Neural progenitor cell (in vitro differentiated cells): ENCODE measurements at places on chromosomes 7 and 10.

- DNase-seq = no peak
Measured at GRCh38 chr7:131281266-131282048, 46.2 kb upstream of the MKLN1 start.

GRCh38 chr7:157824011-157824818 lies 487.4 kb downstream of the DNAJB6 start:
- no peak for DNase-seq

- DNase-seq = peak; percentile 61
Measured at GRCh38 chr10:16545116-16545736, 23.5 kb upstream of the C1QL3 start.

DNA sequence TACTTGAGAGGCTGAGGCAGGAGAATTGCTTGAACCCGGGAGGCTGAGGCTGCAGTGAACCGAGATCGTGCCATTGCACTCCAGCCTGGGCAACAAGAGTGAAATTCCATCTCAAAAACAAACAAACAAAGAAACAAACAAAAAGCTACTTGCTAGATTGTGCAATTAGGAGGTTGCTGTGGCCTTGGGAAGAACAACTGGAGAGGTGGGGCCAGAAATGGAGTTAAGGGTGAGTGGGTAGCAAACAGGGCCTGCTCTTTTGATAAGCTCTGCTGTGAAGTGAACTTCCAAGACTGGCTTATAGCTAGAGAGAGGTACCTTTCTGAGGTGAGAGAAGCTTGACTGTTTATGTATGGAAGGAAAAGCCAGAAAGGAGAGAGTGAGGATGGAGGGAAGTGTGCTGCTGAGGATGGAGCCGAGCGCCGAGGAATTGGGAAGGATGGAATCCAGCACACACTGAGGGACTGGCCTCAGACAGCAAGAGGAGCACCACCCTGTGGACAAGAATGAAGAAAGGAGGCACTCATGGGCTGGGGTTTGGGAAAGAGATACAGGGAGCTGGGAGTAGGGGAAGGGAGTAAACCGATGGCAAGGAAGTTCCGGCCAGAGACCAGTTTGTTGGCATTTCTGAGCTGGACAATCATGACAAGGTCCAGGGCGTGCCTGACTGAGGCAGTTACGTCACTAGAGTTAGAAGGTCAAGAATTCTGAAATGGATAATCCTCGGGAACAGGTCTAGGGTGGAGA lies 7.0 kb upstream of the RPEL1 start:
- DNase-seq = peak; percentile 58

DNA sequence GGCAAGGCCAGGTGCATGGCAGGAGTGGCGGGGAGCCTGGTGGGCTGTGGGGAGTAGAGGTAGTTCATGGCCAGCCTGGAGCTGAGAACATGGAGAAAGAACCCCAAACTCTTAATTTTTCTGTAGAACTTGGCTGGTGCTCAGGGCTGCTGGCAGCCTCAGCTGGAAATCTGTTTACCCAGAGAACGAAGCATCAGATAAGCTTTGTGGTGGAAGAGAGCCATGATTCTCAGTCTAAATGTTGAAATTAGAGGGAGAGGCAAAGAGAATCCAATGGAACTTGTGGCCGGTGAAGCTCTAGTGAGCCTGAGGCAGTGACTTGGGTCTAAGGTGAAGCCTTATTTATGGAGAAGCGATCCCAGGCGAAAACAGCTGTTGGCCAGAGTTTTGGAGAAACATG lies 126.4 kb downstream of the CCDC3 start:
- no peak for DNase-seq

DNA sequence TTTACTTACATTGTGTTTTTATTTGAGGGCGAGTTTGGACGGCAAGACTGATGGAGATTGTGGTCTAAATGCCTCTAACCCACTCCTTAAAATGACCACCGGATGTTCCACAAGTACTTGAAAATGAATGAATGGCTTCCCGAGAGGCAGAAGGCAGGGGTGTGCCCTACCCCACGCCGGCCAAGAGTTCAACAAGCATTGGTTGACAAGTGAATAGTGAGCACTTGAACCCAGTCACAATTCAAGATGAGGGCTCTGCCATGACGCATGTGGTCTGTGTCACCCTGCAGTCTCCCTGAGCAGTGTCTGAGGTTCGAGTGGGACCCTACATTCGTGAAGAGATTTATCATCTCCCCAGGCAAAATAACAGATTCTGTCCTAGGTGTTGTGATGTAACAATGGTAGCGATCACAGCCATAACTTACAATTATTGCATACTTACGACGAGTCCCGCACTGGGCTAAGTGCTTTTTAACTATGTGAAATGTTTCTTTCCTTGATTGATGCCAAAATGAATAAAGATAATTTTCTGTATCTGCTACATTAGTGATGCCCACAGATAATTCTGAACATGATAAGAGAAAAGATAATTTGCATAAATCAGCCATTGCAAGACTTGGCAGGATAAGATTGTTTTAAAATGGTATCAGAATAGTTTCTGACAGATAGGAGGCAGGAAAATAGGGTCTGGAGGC lies 305.4 kb downstream of the WDR37 start:
- DNase-seq = no peak

- DNase-seq = no peak
Measured at GRCh38 chr7:51080216-51080615, 236.4 kb downstream of the COBL start.

DNA sequence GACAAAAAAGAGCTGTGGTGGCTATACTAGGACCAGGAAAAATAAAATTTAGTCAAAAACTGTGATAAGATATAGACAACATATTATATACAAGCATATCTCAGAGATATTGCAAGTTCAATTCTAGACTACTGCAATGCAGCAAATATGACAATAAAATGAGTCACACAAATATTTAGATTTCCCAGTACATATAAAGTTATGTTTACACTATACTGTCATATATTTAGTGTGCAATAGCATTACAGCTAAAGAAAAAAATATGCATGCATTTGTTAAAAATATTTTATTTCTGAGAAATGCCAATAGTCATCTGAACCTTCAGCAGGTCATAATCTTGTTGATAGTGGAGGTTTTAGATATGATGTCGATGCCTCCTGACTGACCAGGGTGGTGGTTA lies 72.1 kb downstream of the AKR1C4 start:
- no peak for DNase-seq

GRCh38 chr10:113589201-113589770 lies 36.4 kb downstream of the HABP2 start:
- no peak for DNase-seq
